ENCODE measurements at places on chromosomes 16 and 17.

GRCh38 chr17:6126768-6127167 is 56.6 kb downstream of the WSCD1 start:
- no peak for DNase-seq

GRCh38 chr16:1958715-1959268 is 546 bp upstream of the NDUFB10 start:
- no peak for DNase-seq

- no peak for DNase-seq
These were observed 235.0 kb downstream of the CHD9NB start for GRCh38 chr16:52817696-52818095.

- peak; percentile 19 for DNase-seq
These were observed 16.8 kb upstream of the PSMD7 start for GRCh38 chr16:74279805-74280204.

GRCh38 chr16:4687416-4687815 is 5.9 kb upstream of the NUDT16L1 start:
- no peak for DNase-seq

- DNase-seq, result no peak
These were observed 46.3 kb downstream of the CCDC42 start for GRCh38 chr17:8698162-8698971.

DNA sequence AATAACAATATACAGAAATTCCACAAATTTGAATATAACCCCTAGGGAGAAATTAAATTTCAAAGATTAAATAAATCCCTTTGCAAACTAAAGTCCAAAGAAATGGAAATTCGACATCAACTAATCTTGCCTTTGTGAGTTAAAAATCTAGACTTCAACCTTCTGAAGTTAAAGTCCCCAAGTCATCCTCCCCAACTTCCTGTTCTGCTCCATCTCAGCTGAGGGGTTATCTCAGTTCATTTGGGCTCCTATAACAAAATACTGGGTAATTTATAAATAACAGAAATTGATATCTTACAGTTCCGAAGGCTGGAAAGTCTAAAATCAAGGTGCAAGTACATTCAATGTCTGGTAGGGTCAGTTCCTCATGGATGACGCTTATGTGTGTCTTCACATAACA is 22.8 kb upstream of the KDM6B start:
- DNase-seq, result no peak

DNA sequence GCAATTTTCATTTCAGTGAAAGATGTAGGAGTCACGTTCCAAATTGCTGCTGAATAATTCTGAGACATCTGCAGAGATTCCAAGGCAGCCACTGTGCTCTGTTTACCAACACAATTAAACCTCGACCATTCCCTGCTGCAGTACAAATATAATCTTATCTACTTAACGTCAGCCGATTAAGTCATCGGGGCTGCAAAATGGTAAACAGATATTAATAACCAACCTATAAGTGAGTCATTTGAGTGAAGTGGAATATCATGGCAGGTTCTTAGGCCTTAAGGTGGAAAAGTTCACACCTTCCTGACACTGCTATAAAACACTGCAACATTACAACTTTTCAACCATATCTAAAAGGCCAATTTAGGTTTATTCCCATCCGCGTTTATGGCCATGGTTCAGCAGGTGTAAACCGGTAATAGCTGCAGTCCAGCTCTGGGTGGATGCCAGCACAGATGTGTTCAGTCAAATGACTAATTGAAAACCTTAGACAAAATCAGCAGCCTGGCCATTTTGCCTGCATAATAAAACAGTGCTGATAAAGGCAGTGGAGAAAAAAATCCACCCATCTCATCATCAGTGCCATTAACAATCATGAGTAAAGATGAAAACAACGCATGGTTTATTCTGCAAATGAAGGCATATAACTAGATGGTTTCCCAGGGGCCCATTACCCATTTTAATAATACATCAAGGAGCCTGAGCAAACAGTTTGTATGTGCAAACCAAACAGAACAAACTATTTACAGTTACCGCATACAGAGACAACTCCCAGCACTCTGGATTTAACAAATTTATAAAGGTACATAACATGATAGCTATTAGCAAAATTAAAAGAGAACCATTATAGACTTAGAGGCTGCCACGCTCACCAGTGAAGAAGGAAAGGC is 202.9 kb upstream of the IRX3 start:
- DNase-seq, result peak; percentile 29

- no peak for DNase-seq
These were observed 72.9 kb downstream of the CREBBP start for GRCh38 chr16:3807425-3808123.

GRCh38 chr17:5785338-5785737 is 201.0 kb upstream of the NLRP1 start:
- no peak for DNase-seq

DNA sequence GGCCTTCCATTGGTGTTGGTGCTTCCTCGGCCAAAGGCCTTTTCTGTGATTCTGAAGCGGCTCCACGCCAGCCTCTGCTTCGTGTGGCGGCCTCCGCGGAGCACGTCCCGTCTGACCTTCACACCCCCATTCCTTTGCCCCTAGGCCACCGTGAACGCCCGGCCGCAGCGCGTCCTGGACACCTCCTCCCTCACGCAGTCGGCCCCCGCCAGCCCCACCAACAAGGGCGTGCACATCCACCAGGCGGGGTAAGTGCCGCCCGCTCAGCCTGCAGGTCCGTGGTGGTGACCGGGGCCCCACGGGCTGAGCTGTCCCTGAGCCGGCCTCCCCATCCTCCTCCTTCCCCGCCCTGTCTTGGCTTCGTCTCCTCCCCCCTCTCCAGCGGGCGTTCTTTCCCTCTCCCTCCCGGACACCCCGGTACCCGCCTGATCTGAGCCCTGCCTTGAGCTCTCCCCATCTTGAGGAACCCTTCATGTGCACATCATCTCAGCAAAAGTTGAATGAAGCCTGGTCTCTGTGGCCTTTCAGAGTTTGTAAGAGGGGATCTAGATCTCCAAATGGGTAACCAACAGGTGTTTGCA is 69.0 kb upstream of the CHMP6 start:
- DNase-seq, result no peak

GRCh38 chr16:50185005-50185505 is 31.9 kb downstream of the TENT4B start:
- DNase-seq, result no peak

DNA sequence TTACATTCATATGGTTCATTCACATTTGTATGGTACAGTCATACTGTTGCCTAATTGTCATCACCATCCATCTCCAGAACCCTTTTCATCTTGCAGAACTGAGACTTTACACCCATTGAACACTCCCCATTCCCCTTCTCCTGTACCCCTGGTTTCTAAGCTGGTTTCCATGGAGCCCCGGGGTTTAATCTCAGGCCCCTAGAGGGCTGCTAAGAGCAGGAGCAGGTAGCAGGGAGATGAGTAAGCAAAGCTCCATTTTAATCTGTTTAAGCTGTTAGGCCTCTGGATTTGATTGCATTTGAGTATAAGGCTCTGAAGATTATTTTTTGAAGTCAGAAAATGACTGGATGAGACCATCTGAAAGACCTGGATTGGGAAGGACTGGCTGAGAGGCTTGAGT is 68.5 kb upstream of the RPL38 start:
- DNase-seq, result no peak

DNA sequence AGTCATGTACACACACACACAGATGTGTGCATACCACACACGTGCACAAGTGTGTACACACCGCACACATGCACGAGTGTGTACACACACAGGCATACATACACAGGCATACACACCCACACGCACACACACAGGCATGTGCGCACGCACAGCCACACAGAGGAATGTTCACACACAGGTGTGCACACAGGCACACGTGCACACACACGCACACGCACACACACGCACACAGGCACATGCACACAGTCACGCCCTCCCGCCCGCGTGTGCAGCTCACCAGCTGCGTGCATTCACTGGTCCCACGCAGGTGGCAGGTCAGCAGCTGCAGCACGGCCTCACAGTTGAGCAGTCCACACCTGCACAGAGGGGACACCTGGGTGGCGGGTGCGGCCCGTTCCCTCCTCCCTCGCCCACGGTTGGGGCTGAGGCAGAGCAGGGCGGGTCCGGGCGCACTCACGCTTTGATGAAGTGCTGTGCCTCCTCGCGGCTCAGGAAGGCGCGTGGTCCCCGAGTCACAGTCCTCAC is 7.7 kb downstream of the TEPSIN start:
- no peak for DNase-seq

GRCh38 chr16:54957403-54958166 is 26.9 kb downstream of the IRX5 start:
- DNase-seq, result peak; percentile 54

DNA sequence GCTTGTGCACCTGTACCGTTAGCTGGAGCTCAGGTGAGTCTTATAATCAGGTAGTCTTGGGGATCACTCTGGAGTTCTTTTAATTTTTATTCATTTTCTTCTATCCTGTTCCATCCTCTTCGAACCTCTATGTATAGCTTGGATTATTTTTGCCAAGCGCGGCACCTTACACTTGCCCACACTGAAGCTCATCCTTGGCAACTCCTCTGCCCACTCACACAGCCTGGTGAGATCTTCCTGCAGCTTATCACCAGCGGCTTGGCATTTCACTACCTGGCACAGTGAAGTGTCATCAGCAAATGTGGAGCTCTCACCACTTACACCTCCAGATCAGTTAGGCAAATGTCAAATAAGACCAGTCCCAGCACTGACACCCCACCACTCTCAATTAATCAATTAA is 116.7 kb downstream of the CACNG3 start:
- DNase-seq, result no peak

GRCh38 chr16:65816556-65816955 is 549.9 kb upstream of the CDH5 start:
- no peak for DNase-seq

DNA sequence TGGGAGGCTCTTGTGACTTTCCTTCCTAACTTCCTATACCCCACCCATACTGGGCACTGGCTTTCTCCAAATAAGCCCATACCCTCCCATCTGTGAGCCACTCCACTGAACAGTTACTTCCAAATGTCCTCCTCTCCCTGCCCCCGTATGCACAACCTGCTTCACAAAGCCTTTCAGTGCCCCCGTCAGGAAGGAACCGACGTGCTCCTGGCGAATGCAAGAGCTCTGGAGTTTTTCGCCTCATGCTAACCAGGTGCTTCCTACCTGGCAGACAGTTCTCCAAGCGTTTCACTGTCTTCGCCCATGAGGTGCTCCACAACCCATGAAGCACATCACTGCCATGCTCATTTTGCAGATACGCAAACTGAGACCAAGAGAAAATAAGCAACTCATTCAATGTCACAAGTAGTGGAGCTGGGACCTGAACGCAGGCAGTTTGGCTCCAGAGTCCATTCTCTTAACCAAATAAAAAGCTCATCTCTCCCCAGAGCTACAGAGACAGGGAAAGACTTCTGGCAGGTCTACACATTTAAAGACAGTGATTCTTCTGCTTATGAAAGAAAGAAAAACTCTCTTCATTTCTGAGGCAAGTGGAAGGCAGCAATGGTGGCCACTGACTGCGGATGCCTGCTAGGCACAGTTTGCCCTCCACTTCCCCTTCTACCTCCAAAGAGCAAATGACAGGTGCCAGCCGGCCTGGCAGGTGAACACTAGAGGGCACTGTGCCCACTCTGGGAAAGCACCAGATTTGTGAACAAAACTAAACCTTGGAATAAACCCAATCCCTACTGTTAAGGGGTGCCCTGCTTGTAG is 23.8 kb downstream of the SPHK1 start:
- DNase-seq, result peak; percentile 81

- DNase-seq, result peak; percentile 43
These were observed 630 bp downstream of the GRB2 start for GRCh38 chr17:75404731-75405364.

GRCh38 chr16:23523876-23524385 is 13.6 kb upstream of the GGA2 start:
- DNase-seq, result no peak

GRCh38 chr17:32609085-32609484 is 122.3 kb downstream of the CDK5R1 start:
- DNase-seq, result peak; percentile 64

GRCh38 chr16:68644715-68645493 is at the start of gene CDH3:
Gene CDH3 (plus strand): TSS chr16:68645310. CDS start chr16:68645380, 70 bp downstream.
- peak; percentile 61 for DNase-seq

DNA sequence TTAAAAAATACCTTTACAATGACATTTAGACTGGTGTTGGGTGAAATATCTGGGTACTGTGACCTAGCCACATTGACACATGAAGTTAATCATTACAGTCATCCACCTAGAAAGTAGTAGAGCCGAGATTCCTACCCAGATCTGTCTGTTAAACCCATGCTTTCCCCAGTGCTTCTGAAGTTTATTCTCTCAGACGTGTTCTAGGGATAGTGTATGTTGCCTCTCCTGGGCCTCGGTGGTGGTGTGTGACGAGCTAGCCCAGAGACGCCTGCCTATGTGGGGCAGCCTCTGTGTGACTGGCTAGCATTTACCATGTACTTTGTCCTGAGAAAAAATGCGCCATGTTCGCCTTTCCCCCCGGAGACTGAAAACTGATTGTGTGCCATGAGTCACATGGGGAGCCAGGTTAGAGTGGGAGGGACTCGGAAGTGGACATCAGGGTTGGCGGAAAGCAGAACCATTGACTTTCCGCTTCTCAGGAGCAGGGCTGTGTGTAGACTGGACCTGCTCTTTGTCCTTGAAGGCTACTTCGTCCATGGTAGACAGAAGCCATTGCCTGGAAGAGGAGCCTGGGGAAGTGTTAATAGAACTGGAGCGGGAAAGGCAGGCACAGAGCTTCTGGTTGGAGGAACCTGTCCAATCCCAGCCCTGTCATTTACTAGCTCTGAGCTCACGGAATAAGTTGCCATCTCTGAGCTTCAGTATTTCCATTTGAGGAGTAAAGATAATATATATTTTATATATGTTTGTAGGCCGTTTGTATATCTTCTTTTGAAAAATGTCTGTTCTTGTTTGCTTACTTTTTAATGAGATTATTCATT is 235.5 kb downstream of the SNX29 start:
- no peak for DNase-seq

- no peak for DNase-seq
These were observed 21.4 kb downstream of the GALNS start for GRCh38 chr16:88835383-88835782.

GRCh38 chr17:62668091-62668804 is 40.8 kb downstream of the MRC2 start:
- DNase-seq, result no peak

- no peak for DNase-seq
These were observed 23.0 kb downstream of the SMTNL2 start for GRCh38 chr17:4607261-4607741.

GRCh38 chr16:3149630-3150345 is 15.0 kb downstream of the ZNF213 start:
- peak; percentile 70 for DNase-seq

DNA sequence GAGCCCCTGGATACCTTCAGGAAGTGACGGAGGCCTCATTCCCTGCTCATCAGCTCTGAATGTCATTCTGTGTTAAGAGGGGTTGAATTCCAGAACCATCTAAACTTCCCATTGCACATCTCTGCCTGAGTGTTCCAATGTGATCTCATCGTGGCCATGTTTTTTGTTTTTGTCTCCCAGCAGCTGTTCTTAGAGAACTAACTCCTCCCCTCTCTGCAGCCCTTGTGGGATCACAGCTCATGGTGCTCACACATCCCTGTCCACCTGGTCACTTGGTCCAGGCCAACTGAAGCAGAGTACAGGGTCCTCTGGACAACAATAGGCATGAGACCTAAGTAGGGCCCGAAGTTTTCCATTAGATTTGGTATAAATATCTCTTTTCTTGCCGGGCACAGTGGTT is 6.0 kb upstream of the SYT17 start:
- DNase-seq, result no peak

GRCh38 chr17:4872786-4873185 is 26.6 kb upstream of the C17orf107 start:
- DNase-seq, result no peak

- no peak for DNase-seq
These were observed 256.4 kb downstream of the CDH13 start for GRCh38 chr16:82882982-82883835.

GRCh38 chr16:75017670-75018525 is 19.1 kb downstream of the ZNRF1 start:
- no peak for DNase-seq

GRCh38 chr17:55285340-55286301 is 20.9 kb downstream of the HLF start:
- peak; percentile 64 for DNase-seq
